LHCN-M2 (cell line): ENCODE measurements at places on chromosomes 6 and 20.
A peak's percentile ranks its signal among the peaks of the same experiment; 100 is the strongest.

- DNase-seq, result peak; percentile 21
These were observed 206.2 kb downstream of the WDR27 start for GRCh38 chr6:169495601-169496000.

DNA sequence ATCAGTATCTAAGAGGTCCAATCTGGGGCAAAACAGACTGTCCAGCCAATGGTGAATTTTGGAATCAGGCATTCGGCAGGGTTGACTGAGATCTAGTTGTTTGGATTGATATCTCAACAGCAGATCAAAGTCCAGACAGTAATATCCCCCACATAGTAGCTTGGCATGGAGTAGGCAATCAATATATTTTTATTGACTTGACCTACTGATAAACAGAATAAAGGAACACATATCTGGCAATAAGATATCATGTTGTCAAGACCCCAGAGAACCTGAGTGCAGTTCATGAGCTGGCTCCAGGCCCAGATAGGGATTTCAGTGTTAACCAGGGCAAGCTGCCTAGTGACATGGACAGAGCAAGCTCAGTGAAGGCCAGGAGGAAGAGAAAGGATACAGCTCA is 34.4 kb downstream of the TNFAIP3 start:
- no peak for DNase-seq

GRCh38 chr6:16087386-16087785 is 41.5 kb upstream of the MYLIP start:
- DNase-seq, result no peak

- DNase-seq, result peak; percentile 95
These were observed 119.4 kb upstream of the GJE1 start for GRCh38 chr6:142013287-142013686.

GRCh38 chr6:23875006-23875405 is 251.0 kb upstream of the NRSN1 start:
- DNase-seq, result no peak

DNA sequence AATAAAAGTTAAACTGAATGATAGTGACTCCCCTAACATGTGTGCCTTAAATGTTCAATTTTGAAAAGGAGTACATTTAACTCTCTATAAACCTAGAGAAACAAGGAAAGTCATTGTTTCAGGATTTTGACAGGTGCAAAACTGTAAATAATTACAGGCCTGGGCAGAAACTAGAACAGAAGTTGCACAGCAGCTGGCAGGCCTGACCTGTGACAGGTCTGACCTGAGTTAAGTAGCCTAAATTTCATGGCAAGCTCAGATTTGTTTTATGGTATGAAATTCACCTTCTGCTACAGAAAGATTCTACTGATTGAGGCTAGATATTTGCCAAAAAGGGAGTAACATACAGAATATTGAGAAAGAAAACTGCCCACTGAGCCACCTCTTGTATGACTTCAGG is 166.1 kb downstream of the CDKAL1 start:
- peak; percentile 21 for DNase-seq

- no peak for DNase-seq
These were observed 14.6 kb downstream of the EDN3 start for GRCh38 chr20:59314997-59315396.

DNA sequence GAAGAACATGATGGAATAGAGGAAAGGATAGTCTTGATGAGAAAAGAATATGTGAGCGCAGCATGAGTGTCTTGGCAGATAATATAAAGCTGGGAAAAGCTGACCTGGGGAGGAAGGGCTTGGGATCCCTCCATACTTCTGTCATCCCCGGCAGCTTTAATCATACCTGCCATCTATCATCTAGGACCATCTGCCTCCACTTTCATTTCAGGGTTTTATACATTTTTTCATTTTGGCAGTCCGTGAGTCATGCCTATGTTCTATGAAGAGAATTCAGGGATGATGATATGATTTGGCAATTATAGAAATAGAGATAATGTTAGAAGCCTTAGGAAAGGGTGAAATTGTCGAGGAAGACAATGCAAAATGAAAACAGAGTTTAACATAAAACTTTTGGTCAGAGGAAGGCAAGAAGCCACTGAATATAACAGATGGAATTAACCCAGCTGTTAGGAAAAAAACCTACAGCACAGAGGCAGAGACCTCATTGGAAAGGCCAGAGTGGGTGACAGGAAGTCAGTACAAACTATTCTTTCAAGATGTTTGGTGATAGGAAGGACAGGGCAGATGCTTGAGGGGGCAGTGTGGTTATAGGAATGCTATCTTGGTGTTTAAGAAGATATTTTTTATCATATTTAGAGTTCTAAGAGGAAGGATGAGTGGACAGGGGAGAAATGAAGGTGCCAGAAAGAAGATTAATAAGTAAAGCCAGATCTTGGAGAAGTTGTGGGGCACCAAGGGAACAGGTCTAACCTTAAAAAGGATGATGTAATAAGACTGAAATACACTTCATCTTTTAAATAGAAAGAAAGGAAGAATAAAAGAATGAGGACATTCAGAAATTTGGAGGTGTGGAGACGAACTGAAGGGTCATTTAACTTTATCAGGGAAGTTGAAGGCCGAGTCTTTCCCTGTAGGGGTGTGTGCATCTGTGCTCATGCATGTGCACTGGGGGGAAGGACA is 37.8 kb downstream of the MARCKS start:
- peak; percentile 15 for DNase-seq

DNA sequence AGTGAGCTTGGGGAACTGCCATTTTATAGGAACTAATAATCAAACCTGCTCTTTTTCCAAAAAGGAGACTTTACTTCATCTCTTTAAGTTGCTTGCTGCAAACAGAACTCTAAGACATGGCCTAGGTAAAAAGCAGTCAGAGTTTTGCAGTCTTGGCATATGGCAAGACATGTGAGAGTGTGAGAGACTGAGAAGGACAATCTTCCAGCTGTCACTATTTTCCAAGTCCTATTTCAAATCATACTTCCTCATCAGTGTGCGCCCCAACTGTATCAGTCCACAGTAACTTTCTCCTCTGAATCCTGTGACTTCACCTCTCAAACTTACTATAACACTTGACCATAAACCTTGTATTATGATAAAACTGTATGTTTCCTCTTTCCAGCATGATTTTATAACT is 10.4 kb downstream of the CALHM6 start:
- DNase-seq, result no peak

GRCh38 chr6:39236742-39237141 is 7.5 kb upstream of the KCNK5 start:
- DNase-seq, result no peak

- no peak for DNase-seq
These were observed 169.5 kb upstream of the RIPOR2 start for GRCh38 chr6:25105070-25105925.

- DNase-seq, result no peak
These were observed 74.6 kb upstream of the CD93 start for GRCh38 chr20:23160536-23161243.

DNA sequence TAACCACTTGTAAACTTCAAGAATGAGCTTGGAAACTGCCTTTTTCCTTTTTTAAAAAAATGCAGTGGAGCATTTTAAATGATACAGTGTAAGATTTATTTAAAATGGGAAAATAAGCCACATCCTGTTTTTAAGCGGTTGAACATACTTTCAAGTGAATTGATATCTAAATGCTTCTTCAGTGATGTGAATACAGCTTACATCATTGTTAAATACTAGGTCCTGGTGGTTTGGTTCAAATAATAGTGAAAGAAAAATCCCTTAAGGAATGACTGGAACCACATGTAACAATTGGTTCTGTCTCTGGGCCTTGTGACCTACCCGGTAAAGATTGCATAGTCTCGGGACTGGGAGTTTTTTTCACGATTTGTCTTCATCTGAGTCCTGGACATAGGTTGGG is 44.2 kb downstream of the BMP6 start:
- DNase-seq, result no peak

DNA sequence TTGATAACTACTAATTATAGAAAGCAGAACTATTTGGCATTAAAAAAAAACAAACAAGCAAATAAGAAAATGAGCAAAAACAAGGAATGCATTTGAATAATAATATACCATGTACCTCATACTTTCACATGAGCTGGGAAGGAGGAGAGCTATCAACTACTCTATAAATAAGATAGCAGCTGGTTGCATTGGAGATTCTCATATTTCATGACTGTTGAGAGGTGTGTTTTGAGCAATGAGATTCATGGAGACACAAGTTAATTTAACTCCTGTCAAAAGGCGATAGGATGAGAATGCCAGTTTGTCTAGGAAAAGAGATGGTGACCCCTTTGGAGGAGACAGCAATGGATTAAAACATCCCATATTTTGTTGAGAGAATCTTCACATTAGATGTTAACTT is 348.8 kb upstream of the SPTLC3 start:
- no peak for DNase-seq

- no peak for DNase-seq
These were observed 126.4 kb downstream of the MMUT start for GRCh38 chr6:49336514-49337131.

DNA sequence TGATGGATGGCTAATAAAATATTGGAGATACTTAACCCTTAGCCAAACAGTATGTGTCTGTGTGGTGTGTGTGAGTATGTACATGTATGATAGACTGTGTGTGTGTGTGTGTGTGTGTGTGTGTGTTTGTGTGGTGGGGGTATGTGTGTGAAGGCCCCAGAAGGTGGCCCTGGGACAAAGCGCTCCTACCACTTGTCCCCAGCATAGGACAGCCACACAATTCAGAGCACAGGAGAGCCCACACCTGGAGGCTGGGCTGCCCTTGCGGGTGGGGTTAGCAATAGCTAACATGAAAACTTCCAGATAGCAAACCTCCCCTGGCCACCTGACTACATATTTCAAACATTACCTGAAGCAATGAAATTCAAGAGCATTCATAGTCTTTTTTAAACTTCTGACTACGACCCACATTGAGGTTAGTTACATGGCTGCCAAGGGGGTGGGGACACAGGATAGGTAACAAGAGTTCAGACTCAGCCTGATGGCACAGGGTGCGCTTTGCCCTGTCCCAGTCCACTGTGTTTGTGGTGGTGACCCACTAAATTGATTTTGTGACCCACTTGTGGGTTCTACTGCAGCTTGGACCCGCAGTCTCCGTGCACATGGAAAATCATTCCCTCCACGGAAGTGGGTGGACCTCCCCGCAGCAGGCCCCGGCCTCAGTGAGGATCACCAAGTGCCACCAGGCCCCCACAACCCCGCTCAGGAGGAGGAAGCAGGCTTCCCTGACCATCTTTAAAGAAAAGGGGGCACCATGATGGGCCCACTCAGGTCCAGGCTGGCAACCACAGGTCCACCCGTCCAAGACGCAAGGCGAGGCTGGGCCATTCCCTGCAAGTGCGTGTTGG is 34.8 kb downstream of the ZC3H12D start:
- DNase-seq, result no peak

- peak; percentile 53 for DNase-seq
These were observed 744 bp downstream of the RAB23 start for GRCh38 chr6:57221191-57221935.

DNA sequence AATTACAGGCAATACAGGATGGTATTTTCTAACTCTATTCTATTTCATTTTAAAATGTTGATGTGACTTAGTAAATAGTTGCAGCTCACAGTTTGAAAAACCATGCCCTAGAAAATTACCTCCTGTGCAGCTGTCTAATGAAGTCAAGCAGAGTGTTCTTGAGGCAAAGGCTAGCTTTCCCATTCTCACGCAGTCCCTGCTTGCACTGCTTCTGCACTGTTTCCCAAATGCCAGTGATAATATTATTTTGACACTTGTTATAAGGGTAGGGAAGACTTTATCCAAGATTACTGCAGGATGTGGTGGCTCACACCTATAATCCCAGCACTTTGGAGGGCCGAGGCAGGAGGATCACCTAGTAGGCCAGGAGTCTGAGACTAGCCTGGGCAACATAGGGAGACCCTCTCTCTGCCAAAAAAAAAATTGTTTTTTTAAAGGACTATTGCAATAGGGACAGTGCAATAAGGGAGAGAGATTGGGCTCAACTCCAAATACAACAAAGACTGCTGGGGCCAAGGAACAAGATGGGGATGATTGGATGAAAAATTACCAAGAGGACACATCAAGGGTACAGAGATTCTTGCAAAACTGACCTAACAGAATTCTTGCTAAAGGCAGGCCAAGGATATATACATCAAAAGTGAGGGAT is 196.1 kb downstream of the LY86 start:
- no peak for DNase-seq

- no peak for DNase-seq
These were observed 21.2 kb upstream of the MAPK13 start for GRCh38 chr6:36109092-36109491.

DNA sequence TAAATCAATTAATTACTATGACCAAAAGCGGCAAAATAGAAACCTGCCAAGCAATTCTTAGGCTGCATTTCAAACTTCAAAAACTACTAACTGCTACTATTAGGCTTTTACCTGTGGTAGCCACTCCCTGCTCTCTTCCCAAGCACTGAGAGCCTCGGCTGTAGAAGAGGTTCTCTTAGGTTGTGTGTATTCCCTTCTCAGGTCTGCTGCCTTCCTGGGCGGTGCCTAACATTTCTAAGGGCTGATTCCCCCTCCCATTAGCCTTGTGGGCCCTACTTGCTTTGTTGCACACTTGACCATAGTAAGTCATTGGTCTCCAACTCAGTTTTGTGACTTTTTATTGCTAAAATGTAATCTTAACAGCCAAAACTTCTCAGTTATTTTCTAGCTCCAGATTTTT is 146.1 kb upstream of the C6orf118 start:
- DNase-seq, result no peak

- no peak for DNase-seq
These were observed 19.6 kb upstream of the CCR6 start for GRCh38 chr6:167103041-167103891.

DNA sequence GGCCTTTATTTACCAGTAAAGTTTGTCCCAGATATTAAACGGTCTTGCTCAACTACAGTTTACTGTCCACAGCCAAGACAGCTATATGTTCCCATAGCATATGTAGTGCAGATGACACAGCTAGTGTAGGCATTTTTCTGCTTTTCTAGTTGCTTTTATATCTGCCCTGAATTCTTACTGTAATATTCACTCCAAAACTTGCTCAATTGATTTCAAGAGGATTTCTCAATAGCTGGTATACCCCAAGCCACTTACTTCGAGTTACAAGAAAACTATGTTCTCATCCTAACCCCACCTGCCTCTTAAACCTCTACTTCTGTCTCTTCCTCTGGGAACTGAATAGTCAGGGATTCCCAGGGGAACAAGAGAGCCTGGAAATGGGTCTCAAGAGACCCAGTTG is 18.9 kb upstream of the ROS1 start:
- DNase-seq, result peak; percentile 57

DNA sequence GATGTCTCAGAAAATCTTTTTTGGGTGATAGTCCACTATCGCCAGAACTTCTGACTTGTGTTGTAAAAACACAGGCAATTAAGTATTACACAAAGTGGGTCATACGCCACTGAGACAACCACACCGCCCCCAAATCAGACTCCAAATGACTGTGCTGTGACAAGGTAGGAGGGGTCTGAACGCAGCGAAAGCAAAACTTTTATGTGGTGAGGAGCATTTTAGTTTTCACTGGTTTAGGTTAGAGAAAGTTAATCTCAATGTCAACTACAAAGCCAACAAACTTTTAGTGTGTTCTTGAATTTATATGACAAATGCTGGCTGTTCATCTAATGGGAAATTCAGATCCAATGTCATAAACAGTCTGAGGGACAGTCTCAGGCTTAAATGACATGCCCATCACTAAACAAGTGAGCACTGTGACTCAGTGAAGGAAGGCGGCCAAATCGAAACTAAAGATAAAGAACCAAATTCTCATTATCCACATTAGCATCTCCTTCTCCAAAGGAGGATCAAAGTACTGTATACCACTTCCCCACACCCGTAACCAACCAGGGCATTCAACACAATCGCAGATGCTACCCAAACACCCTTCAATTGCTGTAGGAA is 186.7 kb downstream of the GJA10 start:
- no peak for DNase-seq

- DNase-seq, result no peak
These were observed 34.8 kb downstream of the HNF4A start for GRCh38 chr20:44390280-44390679.

GRCh38 chr20:8215361-8215781 is 83.3 kb downstream of the PLCB1 start:
- no peak for DNase-seq
